NCI-H526 treated with DMSO at 0.1 percent for 48 hours (cell line): ENCODE measurements at places on chromosomes 4 and X.

DNA sequence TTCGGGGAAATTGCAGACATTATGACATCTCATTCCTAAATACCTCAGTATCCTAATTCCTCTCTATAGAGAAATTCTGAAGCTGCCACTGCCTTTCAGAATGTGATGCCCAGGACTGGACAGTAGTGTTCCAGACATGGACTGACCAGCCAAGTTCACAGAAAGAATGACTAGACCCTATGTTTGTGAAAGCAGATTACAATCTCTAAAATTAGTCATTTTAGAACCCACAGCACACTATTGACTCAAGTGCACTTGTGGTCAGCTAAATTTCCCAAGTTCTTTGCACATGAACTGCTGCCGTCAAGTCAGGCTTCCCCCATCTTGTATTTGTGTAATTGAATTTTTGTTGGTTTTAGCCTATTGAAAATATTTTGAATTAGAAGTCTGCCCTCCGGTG is 81.0 kb upstream of the ESX1 start:
- no peak for DNase-seq

DNA sequence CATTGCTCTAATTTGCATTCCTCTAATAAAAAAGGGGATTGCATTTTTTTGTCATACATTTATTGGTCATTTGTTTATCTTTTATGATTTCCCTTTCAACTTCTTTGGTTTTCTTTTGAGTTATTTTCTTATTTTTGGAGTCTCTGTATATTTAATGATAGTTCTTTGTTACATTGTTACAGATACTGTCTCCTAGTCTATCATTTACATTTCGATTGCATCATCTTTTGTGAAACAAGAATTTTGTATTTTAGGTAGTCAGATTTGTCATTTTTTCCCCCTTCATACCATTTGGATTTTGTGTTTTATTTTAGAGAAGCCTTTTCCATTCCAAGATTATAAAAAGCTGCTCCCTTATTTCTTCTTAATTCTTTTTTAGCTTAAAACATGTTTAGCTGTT is 37.1 kb downstream of the SNX25 start:
- no peak for DNase-seq

GRCh38 chr4:11954093-11954492 is 525.4 kb upstream of the HS3ST1 start:
- peak; percentile 20 for DNase-seq

- no peak for DNase-seq
Observed at GRCh38 chr4:100041646-100042045, 91.6 kb upstream of the H2AZ1 start.

DNA sequence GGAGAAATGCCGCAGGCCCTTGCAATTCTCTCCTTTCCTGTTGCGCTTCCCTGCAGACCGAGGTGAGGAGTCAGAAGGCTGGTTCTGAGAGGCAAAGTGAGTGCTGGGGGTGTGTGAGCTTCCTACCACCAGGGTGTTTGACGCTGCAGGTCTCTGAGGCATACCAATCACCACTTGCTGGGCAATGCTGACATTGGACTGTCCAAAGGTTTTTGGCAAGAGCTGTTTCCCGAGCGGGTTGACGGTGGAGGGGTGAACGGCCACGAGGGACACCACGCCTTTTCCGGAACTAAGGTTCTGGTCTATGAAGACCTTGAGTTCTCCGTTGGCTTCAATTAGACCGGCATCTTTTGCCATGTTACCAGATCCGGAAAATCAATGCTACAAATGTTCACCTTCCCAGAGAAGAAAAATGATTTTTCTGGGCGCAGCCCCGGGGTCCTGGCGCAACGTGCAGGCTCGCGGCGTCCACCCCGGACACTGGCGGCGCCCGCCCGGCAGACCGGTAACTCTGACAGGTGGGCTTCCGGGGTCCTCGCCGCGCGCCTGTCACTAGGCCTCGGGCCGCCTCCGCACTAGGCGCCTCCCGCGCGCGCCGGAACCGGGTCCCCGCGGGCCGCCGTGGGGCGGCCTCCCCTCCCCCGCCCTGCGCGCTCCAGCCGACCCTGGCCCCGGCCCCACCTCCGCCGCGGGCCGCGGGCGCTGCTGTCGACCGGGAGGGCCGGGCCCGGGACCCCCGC is 44.9 kb upstream of the FAM47C start:
- DNase-seq = no peak

GRCh38 chr4:94711635-94712034 is 46.1 kb upstream of the BMPR1B start:
- no peak for DNase-seq

- DNase-seq = no peak
Observed at GRCh38 chrX:55867181-55867651, 149.7 kb downstream of the RRAGB start.

- no peak for DNase-seq
Observed at GRCh38 chr4:145865274-145865941, 73.2 kb downstream of the ZNF827 start.

GRCh38 chr4:169000315-169000714 is 9.7 kb downstream of the CBR4 start:
- DNase-seq = no peak

GRCh38 chr4:101086801-101087586 is 260.3 kb downstream of the PPP3CA start:
- DNase-seq = no peak

GRCh38 chrX:47587091-47587891 is 5.1 kb downstream of the TIMP1 start:
- no peak for DNase-seq

GRCh38 chr4:152169683-152170082 is 366.2 kb downstream of the FBXW7 start:
- no peak for DNase-seq

GRCh38 chrX:124406294-124407014 is 60.1 kb downstream of the SH2D1A start:
- DNase-seq = peak; percentile 20

DNA sequence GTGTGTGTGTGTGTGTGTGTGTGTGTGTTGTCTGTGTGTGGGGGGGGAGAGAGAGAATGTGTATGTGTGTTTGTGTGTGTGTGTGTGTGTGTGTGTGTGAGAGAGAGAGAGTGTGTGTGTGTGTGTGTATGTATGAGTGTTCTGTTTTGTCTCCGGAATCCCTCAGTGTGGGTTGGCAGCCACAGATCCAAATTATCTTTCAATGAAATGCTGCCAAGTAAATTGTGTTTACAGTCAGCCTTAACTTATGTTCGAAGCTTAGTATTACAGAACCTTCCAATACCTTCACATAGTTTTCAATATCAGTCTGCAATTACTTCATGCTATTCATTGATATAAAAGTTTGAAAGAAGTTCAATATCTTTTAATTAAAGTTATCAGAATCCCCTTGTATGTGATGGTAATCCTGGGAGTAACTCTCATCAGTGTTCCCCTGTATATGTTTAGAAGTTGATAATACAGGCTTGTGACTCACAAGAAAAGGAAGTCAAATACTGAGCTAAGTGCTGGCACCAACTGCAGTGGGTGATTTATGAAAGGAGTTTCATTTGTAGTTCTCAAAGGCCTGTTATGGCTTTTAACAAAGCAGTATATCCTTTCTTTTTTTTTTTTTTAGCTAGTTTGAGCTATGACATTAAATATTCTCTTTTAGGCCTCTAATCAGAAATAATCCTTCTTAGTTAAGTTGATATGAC is 51.6 kb upstream of the HTR2C start:
- DNase-seq = no peak

DNA sequence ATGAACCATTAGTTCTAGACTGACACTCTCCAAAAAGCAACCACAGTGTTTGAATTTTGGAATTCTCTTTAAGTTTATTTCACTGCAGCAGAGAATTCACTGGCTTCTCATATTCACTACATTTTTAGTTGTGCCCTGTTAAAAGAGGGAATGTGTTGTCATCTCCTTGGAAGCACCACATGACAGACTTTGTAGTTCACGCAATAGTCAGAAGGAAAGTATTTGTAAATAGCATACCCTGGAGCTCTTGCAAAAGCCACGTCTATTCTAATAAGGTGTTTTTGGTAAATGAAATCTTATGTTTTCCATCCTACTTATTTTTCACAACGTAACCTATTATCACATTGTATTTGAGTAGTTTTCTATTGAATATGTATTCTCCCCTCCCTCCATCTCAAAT is 25.8 kb downstream of the DOCK11 start:
- no peak for DNase-seq

- DNase-seq = no peak
Observed at GRCh38 chr4:38687571-38688011, 23.6 kb downstream of the KLF3 start.

GRCh38 chr4:23943478-23943877 is 53.6 kb upstream of the PPARGC1A start:
- DNase-seq = no peak

GRCh38 chr4:153495480-153496193 is 29.5 kb downstream of the TMEM131L start:
- no peak for DNase-seq

- no peak for DNase-seq
Observed at GRCh38 chr4:159163521-159163920, 60.6 kb downstream of the RAPGEF2 start.

DNA sequence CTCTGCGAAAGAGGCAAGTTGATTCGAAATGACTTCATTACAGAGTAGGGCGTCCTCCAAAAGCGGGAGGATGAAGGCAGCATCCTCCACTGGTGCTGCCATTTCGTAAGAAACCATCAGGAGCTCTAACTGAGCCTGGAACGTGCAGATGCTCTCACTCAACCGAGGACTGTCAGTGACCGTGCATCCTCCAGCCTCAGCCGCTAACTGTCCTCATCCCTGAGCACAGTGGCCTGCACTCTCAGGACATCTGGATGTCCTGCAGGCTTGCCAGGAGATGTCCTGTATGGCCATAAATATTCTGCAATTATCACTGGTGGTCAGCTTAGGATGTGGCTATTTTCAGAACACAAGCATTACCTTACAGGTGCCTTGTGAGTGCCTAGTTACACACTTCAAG is 107.1 kb upstream of the ADRA2C start:
- no peak for DNase-seq

DNA sequence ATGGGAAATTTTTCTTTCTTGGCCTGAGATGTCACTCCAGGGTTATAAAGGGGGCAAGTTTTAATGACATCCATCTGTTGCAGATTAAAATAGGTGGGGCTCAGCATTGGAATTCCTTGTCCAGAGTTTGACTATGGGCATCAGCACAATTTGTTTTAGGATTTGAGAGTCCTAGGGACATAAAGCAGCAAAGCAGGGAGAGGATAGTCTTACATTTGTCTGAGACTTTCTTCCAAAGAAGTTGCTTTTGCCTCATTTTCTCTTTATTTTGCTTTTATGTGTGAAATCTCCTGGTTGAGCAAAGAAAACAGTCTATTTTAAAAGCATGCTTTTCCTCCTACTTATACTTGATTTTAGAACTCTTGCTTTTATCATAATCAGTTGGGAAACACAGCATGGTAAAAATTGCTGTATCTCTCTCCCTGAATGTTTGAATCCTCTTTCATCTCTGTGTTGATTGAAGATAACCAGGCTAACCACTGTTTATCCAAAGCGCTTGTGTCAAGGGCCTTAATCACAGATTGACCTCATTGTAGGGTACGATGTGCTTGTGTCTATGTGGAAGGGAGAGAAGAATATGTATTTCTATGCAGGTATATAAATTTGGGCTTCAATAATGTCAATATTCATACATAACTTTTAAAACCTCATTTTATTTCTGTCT is 121.5 kb downstream of the ANK2 start:
- DNase-seq = no peak

DNA sequence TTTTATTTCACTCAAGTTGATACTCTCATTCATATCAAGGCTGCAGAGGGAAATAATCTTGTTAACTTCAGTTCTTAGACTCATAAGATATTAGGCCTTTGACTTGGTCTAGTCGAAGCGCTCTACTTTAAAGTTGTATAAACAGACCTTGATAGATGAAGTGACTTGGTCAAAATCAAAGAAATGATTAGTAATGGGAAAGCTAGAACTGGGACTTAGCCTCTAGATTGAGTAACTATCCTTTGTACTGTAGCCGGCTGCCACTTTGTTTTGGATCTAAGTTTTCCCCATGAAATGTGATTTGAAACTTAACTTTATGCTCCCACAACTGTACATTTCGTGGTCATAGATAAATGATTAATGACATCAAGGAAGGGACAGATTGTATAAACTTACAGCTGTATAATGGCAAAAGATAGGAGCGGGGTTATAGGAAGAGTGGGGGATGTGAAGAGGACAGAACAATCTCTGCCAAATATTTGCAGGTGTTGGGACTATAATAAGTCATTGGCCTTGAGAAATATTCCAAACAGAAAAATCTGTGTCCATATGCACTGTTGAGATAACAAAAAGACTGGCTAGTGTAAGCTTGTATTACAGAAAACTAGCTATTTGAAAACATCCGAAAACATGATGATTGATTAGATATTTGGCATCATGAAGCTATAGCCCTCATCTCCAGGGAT is 17.2 kb downstream of the MID2 start:
- no peak for DNase-seq

- DNase-seq = no peak
Observed at GRCh38 chr4:179027569-179027968, 1585.3 kb upstream of the AGA start.

- no peak for DNase-seq
Observed at GRCh38 chr4:153916273-153916755, 127.4 kb upstream of the SFRP2 start.

DNA sequence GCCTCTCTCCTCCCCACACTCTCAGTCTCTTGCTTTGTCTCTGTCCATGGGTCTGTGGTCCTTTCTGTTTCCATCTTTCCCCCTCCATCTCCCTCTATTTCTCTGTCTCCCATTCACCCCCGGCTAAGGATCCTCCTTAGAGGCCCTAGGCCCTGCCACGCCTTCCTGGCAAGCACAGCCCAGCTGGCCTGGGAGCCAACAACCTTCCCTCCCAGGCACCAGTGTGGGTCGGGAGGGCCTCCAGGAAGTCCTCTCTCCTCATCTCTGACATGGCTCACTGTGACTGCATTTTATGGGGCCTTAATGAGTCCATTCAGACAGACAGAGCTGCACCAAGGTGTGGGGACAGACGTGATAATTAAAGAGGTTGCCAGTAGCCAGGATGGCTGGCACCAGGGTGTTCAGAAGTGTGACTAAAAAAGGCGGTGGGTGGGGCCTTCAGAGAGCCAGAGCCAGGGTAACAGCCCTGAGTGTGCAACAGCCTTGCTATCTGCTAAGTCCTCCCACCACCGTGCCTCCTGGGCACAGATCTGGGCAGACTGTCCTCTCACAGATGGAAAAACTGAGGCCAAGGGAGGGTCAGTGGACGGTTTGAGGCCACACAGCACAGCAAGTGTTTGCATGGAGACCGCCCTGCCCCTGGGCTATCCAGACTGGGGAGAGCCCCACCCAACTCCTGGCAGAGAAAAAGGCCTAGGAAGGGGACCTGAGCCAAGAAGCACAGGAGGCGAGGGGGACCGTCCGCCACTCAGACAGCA is 31.5 kb downstream of the BLOC1S4 start:
- no peak for DNase-seq

- DNase-seq = no peak
Observed at GRCh38 chrX:11386001-11386523, 92.8 kb downstream of the AMELX start.

DNA sequence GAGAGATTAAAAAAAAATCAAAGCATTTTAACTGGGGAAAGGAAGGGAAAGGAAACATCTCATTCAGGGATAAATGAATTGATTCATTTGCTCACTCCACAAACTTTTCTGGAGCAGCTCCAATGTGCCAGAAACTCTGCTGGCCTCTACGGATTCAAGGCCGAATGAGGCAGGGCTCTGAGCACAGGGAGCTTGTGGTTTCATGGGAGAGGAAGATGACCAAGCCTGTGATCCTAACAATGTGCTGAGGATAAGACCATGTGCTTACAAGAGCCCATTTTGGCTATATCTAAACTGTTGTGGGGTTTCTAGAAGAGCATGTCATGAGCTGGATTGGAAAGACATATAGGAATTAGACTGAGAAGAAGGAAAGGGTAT is 137.5 kb downstream of the ZNF674 start:
- no peak for DNase-seq
